NCI-H1417 treated with DMSO at 0.1 percent for 48 hours (cell line): ENCODE measurements at places on chromosomes 1 and 21.
A peak's percentile ranks its signal among the peaks of the same experiment; 100 is the strongest.

DNA sequence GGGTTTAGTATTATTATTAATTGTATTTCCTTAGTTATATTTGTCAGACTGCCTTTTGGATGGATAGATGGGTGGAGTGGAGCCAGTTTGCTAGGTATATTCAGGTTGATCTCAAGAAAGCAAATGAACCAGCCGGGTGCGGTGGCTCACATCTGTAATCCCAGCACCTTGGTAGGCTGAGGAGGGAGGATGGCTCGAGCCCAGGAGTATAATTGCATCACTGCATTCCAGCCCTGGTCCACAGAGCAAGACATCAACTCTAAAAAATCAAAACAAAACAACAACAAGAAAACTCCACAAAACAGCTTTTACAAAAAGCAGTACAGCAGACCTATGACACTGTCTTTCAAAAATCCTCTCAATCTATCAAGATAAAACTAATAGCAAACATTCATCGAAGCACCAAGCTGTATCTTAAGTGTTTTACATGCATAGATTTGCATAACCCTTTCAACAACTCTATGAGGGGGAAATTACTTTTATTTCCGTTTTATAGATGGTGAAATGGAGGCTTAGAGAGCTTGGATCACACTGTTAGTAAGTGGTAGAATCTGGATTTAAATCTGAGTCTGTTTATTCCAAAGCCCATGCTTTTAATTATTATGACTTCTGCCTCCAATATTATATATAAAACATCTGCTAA is 25.5 kb downstream of the KMO start:
- DNase-seq, result no peak

- no peak for DNase-seq
Observed at GRCh38 chr1:107933736-107934135, 31.2 kb downstream of the VAV3 start.

DNA sequence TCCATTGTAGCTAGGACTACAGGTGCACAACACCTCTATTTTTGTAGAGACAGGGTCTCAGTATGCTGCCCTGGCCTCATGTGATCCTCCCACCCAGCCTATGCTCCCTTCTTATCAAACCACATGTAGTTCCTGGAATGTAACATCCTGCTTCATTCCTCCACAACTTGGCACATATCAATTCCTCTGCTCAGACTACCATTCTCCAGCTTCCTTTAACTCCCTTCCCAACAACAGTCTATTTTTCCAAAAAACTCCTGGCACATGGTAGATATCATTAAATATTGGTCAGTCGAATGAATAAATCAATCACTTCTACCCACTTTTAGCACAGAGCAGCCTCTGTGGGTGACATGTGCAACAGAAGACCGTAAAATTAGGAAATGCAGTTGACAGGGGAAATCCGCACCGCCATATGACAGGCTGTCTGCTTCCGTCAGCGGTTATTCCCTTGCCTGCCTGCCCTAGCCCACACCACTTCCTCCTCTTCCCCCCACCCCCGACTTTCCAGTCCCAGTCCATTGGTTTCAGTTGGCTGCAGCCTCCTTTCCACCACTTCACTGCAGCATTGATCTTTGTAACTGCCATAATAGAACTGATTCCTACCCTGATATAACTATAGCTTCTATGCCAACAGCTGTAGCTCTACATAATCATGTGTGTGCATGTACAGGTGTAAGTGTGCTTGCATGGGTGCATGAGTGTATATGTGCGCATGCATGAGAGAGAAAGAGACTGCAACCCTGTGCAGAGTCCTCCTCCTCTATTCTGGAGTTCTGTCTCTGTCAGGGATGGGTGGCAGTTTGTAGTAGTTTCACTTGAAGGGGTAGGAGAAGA is 6.8 kb upstream of the AKR1A1 start:
- no peak for DNase-seq

GRCh38 chr1:158163000-158163947 is 17.4 kb upstream of the CD1D start:
- no peak for DNase-seq

- peak; percentile 92 for DNase-seq
Observed at GRCh38 chr1:15424146-15424667, 14.0 kb upstream of the CTRC start.

DNA sequence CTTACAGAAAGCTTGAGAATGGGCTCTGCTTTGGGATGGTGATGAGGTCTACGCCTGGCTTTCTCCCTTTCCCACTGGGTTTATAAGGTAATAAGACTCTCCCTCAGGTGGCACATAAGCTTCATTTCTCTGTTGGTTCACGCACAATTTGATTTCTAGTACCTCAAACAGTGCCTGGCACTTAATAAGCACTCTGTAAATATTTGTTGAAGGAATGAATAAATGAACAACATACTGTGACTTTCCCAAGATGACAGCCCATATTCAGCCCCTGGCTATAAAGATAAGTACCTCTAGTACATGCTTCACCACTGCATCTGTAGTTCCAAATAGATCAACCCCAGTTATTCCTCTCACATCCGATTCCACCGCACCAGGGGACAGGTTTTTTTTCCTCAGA is 17.8 kb downstream of the COPA start:
- peak; percentile 14 for DNase-seq

- no peak for DNase-seq
Observed at GRCh38 chr1:29119121-29119929, 4.4 kb downstream of the TMEM200B start.

- DNase-seq, result no peak
Observed at GRCh38 chr1:46812065-46812963, 13.5 kb downstream of the CYP4B1 start.

DNA sequence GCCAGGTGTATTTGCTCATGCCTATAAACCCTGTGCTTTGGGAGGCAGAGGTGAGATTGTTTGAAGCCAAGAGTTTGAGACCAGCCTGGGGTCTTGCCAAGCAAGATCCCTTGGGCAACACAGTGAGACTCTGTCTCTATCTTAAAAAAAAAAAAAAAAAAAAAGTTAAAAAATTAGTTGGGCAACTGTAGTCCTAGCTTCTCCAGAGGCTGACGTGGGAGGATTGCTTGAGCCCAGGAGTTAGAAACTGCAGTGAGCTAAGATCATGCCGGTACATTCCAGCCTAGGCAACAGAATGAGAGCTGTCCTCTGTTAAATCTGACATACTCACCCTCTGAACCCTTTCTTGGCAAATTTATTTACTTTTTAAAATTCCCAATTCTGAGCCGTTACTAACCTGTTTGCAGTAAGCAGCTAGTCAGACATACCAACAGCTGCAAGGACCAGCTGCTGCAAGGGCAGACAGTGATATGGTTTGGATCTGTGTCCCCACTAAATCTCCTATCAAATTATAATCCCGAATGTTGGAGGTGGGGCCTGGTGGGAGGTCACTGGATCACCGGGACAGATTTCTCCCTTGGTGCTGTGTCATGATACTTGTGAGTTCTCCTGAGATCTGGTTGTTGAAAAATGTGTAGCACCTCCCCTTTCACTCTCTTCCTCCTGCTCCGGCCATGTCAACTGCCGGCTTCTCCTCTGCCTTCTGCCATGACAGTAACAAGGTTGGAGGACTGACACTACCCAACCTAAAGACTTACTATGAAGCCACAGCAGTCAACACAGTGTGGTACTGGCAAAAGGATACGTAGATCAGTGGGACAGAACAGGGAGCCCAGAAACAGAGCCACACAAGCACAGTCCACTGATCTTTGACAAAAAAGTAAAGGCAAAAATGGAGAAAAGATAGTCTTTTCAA is 10.6 kb downstream of the PARP1 start:
- no peak for DNase-seq

DNA sequence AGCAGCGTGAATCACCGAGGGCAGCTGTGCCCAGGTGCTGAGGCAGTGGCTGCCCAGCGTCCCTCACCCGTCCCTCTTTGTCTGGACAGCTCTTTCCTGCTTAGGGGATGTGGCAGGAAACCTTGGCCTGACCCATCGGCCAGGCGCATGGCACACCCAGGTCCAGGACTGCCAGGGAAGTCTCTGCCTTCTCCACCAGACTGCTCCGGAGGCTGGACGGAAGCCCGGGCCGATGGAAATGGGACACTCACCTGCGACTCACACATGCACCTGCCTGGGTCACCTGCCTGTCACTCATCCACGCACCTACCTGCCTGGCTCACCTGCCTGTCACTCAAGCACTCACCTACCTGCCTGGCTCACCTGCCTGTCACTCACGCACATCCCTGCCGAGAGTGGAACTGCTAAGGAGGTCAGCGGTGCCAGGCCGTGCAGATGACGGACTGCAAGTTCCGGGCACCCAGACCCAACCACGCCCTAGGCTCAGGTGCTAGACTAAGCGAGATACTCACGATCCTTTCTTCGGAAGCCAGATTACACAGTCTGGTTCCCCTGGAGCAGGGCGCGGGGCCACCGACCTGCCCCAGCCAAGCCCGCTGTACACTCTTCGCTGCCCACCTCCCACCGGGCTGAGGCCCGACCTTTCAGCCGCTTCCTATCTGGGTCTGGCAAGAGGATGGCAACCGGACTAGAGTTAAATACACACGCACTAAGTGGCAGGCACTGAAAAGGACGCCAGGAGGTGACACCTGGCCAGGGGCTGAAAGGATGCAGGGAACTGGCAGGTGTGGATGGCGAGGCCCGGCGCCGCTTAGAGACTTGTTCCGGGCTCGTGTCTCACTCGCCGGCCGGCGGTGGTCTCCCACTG is 1.1 kb downstream of the UBE2J2 start:
- DNase-seq, result no peak

DNA sequence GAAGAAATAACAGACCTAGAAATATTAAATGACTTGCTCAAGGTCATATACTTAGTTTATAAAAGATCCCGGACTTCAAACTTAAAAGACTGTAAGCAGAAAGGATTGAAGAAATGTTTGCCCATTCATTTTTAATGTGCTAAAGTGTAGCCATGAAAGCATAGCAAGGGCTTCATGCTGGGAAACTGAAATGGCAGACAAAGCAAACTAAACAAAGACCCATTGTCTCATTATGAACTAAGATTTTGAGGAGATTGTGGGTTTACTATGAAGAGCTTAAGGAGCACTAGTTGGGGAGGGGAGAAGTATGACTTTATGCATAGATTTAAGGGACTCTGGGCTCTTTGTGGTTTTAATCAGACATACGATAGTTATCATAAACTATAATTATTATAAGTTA is 26.3 kb downstream of the ADAMTS1 start:
- no peak for DNase-seq

GRCh38 chr1:8523666-8524206 is 205.8 kb downstream of the SLC45A1 start:
- no peak for DNase-seq

DNA sequence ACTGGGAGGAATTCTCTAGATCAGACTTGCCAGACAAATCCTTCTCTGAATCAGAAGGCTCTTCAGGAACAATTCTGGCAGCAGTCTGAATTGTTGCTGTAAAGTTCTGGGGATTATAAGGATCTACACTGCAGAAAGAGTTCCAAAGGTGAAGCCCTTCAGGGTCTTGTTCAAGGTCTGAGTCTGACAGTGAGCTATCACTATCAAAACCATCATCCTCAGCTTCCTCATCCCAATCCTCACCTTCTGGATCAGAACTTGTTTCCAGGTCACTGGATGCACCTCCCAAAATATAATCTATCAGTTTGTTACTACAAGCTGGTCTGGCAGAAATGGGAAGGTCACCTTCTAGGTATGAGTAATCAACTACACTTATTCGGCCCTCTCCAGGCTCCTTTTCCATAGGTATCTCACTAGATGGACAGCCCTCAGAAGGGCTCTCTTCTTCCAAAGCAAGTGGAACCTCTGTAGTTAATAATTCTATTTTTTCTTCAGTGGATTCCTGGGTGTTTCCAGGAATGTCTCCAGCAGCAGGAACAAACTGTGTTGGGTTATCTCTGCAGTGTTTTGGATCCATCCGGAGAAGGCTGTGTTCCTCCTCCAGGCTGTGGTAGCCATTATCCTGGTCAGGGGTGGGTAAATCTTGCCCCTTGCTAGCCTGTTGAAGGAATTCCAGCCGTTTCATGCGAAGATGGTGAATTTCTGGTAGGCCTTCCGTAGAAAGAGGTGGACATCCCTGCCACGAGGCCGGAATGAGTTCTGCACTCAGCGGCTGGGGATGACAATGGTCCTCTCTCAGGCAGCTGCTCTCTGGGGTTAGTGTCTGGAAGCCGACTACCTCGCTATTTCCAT is 1.6 kb downstream of the PPP1R15B start:
- DNase-seq, result no peak

- DNase-seq, result no peak
Observed at GRCh38 chr1:172320733-172321132, 99.8 kb upstream of the C1orf105 start.

DNA sequence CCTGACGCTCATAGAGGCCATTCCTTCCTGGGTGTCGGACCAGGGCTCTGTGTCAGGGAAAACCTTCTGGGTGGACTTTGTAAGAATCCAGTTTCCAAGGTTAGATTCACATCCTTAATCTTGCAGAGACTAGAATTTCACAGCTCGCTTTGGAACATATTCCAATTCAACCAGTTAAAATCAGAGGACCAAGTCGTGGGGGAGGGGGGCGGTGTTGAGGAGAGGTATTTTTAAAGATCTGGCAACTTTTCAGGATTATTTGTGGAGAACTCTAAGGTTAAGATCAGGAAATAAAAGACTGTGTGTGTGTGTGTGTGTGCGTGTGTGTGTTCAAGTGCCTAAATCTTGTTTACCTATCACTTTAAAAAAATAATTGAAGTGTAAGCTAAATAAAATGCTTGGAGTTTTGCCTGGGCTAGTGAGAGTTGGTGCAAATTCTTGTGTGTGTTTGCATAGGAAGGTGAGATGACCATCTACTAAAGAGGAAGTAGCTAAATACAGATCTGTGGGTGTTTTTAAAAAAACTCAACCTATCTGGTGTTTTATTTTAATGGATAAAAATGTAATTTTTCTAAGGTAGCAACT is 21.8 kb downstream of the TENT5C start:
- DNase-seq, result no peak

DNA sequence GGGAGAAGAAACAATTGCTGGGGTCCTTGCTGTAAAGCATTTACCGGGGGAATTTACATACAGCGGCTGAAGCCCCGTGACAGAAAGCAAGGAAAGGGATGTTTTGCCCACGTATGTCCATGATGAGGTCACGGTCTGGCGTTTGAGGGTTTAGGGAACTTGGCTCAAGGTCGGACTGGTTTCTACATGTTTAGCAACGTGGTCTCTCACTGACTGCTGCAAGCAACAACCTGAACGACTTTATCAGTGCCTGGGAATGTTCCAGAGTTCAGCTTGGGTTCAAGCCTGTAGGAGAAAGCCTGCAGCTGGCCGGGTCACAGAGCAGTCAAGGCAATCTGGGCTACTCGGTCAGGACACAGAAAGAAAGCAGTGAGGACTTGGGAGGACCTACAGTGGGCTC is 323.3 kb downstream of the AJAP1 start:
- no peak for DNase-seq

- no peak for DNase-seq
Observed at GRCh38 chr21:39923476-39923875, 56.2 kb downstream of the PCP4 start.

- DNase-seq, result no peak
Observed at GRCh38 chr1:186633116-186633515, 47.1 kb downstream of the PTGS2 start.
